Naive thymus-derived CD4-positive, alpha-beta T cell (primary cell): ENCODE measurements at places on chromosomes 5 and 9. TPM values are rescaled to one million over a fixed set of nuclear protein-coding genes. Genes with fewer than 3 reads are reported as not detected.

The JMY gene
- 6.7 TPM for polyA plus RNA-seq

The SHOC1 gene
- not detected for polyA plus RNA-seq

The HAPLN1 gene
- not detected for polyA plus RNA-seq

DNA sequence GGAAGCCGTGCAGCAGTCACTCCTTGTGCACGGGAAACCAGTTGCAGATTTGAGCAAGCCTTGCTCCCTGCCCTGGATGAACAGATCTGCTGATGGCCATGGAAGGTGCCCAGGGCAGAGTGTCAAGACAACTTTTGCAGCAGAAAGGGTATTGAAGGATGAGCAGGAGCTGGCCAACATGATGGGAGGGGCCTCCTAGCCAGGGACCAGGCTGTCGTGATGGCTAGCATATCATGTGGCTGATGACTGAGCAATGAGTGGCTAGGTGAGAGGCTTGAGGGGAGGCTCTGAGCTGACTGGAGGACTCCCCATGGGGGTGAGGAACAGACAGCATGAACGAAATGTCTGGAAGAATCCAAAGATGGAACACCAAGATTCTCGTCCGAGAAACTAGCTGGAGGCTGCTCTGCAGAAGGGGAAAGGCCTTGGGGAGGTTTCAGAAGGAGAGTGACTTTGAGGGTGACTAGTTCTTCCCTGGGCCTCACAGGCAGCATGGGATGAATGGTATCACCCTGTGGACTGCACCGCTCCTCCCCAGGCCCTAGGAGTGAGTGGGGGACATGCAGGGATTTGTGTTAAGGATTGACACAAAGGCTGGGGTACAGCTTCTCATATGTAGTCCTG is 18.5 kb downstream of the PPARGC1B start:
- DNase-seq = no peak
